ENCODE measurements at places on chromosomes 4 and X.

DNA sequence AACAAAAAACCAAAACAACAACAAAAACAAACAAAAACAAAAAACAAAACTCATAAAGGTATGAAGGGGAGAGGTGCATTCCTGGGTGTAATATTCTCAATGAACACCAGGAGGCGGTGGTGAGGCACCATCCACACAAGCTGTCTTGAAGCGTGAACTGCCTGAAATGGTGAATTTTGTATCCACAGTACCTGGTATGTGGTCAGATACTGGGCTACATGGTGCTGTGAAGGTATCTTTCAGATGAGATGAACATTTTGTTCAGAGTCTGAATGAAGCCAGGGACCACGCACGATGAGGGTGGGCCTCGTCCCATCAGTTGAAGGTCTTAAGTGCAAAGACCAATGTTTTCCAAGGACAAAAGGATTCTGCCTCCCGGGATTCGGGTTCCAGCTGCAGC is 58.5 kb downstream of the ASMT start:
- no peak for ATAC-seq

DNA sequence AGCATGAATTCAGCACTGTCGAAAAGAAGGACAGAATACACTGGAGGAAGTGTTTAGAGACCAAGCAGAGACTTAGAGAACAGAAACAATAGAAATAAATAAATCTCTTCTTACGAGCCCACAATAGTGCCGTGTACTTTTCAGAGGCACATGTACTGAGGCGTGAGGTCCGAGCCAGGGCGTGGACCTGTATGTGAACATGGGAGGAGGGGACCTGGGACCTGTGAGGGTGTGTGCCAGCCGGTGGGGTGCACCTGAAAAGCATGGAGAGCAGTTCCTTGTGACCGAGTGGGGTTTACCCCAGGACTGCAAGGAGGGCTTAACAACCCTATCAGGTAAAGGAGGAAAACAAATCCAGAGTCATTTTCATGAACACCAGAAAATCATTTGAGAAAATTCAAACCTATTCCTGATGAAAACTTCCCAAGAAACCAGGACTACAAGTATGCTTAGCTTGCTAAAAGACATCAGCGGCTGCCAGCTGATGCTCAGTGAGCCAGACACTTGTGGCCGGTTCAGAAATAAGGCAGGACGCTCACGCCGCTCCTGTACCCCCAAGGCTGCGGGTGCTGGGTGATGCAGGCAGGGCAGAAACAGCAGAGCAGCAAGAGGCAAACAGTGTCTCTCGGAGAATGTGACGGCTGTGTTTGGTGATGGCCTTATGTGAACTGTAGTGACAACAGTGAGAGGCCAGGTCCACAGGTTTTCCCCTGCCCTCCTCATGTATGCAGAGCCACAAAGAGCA is 37.1 kb downstream of the NELFA start:
- no peak for ATAC-seq

DNA sequence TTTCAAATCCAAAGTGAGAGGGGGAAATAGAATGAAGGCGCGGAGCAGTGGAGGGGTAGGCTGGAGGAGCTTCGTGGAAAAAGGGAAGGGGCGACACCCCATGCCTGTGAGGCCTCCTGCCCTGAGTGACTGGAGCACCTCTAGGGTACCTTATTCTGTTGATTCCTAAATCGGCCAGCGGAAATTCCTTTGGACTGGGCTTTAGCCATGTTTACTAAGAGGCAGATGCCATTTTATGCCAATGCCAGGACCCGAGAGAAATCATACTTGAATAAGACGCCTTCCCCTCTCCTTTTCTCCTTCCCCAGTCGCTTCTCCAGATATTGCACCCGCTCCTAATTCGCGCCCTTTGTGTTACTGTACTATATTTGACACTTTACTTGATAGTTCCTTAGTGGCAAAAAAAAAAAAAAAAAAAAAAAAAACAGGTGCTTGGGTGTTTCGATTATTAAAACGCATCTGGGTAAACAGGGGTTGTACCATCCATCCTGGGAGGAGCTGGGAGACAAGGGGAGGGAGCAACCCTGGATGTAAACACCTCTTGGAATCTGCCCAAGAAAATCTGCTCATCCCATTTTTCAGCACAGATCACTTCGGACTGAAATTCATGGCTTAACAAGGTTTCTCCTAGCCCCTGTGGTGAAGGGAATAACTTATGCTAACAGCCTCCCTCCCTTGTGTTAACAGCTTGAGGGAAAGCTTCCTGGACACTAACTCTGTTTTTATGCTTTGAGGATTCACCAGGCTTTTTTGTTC is 1.5 kb downstream of the BMP3 start:
- no peak for ATAC-seq

DNA sequence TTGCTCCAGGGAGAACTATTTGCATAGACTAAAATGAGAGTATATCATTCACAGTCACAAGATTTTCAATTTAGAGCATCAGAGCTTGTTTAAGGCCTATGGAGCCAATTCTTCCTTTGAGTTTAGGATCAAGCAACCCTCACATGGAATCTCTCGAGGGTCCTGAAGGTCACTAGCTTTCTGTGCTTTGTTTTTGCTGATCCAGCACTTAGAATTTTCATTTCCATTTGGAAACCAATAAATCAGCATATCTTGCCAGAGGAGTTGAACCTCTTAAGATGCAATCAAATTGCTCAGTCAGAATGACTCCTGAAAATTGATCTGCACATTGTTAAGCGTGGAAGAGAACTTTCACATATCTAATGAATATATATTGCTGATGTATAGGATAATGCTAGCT is 1039.6 kb downstream of the PDHA2 start:
- no peak for ATAC-seq

GRCh38 chr4:138689187-138689586 is 326.4 kb upstream of the NOCT start:
- ATAC-seq = no peak

DNA sequence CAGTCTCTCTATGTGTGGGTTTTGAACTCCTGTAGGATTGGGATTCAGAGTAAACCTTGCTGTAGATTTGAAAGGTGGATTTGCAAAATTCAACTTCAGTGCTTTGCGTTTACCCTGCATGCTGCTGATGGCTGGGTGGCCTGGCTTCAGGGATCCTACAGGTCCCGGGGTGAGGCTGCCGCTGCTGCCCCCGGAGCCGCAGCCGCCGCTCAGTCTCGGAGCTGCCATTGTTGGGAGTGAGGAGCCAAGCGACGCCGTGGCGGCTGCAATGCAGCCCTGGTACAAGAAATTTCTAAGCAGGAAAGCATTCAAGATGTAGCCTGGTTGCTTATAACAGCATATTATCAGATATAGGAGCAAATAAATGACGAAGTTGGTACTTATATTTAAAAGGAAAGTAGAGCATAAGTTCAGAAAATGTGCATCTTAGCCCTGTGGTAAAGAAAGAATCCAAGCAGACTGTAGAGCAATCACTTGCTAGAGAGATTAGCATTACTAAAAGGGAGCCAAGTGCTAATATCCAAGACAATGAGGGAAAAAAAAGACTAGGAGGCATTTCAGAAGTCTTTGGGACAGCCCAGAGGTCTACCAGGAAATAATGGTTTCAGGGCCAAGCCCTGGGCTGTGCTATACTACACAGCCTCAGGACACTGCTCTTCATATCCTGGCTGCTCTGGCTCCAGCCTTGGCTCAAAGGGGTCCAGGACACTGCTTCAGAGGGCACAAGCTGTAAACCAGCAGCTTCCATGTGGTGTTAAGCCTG is 36.9 kb upstream of the CHIC1 start:
- ATAC-seq = no peak

- ATAC-seq = peak; percentile 36
Observed at GRCh38 chr4:5399790-5400421, 308.5 kb downstream of the EVC2 start.

DNA sequence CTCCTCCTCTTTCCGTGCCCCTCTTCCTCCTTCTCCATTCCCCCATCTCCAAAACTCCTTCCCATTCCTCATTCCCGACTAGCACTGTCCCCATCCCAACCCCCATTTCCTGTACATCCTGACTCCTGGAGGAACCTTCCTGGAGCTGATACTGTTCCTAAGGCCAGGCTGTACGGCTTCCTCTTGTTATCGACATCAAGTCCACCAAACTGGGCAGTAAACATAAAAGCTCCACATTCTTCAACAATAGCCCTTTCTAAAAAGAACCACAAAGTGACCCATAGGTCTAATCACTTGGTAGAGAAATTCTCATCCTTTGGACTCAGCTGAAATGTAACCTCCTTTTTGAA is 22.9 kb downstream of the AWAT2 start:
- ATAC-seq = no peak

DNA sequence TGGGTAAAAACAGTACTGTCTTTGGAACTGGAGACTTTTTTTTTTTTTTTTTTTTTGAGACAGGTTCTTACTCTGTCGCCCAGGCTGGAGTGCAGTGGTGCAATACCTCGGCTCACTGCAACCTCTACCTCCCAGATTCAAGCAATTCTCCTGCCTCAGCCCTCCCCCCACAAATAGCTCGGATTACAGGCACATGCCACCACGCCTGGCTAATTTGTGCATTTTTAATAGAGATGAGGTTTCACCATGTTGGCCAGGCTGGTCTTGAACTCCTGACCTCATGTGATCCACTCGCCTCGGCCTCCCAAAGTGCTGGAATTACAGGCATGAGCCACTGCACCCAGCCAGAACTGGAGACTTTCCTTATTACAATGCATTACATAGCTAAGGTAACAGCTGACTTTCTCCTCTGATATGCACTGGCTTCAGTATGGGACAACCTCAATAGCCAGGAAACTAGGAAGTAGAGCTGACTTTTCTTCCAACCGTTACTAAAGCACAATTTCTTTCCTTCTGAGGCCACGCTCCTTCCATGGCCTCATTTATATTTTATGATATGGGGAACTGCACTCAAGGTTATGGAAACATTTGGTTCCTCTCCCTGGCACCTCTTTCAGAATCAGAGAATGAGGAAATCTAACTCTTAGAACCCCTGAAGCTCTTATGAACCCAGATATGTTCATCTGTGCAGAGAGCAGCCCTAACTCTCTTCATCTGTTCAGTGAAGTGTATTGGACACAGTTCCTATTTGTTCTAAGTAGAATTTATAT is 53.5 kb upstream of the FAM9B start:
- ATAC-seq = no peak

DNA sequence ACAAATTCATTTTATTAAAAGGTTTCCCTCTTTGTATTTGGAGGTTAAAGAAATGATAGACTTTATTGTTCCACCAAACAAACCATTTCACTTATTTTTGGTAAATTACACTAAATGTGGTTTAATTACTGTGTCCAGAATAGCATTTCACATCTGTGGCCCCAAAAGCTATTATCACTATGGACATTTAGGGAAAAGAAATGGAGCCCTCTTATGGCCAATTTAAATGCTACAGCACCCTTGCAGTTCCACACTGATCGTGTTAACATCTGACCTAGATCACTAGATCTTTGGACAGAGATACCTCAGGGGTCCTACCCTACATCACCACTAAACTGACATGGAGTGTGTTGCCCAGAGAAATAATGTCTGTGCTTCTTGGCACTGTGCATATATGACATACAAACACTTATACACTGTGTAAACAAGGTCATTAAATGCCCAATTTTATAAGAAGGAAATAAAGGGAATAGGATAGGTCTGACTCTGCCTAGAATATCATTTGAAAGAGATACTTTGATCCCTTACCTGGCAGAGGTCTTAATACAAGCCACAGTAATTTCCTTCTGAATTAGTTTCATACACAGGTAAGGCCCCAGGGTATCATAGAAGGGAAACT is 163.9 kb downstream of the KDR start:
- ATAC-seq = peak; percentile 51

DNA sequence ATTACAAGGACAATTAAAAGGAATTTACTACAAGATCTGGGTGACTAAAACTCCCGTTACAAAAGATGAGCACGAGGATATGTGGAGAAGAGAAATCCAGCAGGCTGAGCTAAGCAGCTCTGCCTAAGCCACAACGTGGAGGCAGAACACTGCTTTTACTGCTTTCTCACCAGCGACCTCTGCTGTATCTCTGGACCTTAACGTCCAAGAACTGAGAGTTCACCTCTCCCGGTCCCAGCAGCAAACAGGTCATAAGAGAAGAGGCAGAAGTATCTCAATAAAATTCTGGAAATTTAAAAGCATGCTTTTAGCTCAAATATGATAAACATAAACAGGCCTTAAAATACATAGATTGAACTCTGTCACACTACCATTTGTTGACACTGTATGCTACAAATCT is 81.0 kb downstream of the ADGRA3 start:
- peak; percentile 55 for ATAC-seq

GRCh38 chr4:38149997-38150671 is 189.9 kb downstream of the PTTG2 start:
- no peak for ATAC-seq

DNA sequence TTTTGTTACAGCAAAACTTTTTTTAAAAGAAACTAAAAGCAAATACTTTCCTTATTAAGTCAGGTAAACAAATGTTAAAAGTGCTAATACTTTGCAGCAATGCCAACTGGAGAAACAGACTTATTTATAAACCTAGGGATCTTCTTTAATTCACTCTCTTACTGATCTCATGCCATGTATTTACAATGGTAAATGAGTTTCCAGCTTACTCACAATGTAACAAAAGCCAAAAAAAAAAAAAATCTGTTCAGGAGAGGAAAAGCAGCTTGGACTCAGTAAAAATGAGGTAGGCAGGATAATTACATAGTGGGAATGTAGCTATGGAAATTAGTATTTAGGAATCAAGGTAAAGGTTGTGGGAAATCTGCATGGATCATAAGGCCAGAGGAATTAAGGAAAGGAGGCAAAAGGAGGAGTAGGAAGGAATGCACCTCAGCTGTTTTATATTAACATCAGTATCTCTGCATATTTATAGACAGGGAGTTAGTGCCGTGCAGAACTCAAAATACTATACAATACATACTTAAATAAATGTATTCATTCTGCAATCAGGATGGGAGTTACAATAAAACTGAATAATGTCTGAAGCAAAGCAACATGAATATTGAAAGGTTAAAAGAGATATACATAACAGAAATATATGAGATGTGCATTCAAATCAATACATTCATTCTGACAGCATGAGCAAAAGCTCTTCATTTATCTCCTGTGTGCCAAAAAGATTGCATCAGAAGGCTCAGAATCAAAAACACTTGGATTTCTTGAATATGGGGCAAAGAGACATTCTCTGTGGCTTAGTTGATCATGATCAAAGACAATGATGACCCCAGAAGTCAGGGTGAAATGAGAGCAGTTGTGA is 57.9 kb upstream of the ETNPPL start:
- no peak for ATAC-seq

GRCh38 chrX:53286171-53286570 is 4.8 kb upstream of the IQSEC2 start:
- ATAC-seq = no peak

Data from esophagus mucosa (tissue), 1 donor.